SK-MEL-5 (cell line): ENCODE measurements at places on chromosomes 13 and 19. TPM values are rescaled to one million over a fixed set of nuclear protein-coding genes. Genes with fewer than 3 reads are reported as not detected.

TTYH1 gene
- total RNA-seq, result 0.77 and 0.93 TPM in 2 replicates

NCAN gene
- total RNA-seq, result not detected in 2 replicates

LYPD3 gene
- 0.18 and 0.59 TPM in 2 replicates for total RNA-seq

CEACAM8 gene
- not detected in 2 replicates for total RNA-seq

SPRED3 gene
- 0.05 and 0.42 TPM in 2 replicates for total RNA-seq

APOC1 gene
- total RNA-seq, result 17.3 and 34.2 TPM in 2 replicates
